ENCODE measurements at places on chromosomes 5 and 9.

DNA sequence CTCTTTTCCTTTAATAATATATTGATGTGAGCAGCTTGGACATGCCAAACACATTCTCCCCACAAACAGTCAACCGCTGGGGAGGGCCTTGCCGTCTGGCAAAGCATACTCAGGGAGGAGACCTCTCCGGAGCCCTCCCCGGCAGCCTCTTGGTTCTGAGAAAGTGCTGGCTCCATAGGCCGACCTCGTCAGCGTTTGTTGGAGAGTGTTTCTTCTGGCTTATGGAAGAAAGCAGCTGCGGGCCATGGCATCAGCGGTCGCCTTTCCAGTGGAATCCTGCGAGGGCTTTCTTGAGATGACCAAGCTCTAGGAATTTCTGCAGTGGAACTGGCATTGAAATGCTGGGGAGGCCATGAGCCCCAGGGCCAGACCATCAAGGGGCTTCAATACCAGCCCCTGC, 405.7 kb upstream of the IRX4 start:
- DNase-seq, result no peak

- no peak for DNase-seq
Observed at GRCh38 chr5:152527358-152528052, 122.4 kb upstream of the NMUR2 start.

DNA sequence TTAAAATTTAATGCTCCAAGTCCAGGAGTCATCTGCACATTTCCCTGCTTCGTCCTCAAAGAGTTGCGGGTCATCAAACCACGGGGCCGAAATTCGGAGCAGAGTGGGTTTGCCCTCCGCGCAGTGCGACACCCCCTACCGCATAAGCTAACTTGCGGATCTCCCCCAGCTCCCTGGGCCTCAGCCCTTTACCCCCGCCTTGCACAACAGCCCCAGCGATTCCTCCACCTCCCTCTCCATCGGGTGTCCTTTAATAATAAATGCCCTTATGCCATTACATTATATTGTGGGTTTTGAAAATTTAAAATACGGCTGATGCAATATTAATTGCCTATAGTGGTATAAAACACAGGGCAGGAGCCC, 3.9 kb downstream of the POU4F3 start:
- no peak for DNase-seq

DNA sequence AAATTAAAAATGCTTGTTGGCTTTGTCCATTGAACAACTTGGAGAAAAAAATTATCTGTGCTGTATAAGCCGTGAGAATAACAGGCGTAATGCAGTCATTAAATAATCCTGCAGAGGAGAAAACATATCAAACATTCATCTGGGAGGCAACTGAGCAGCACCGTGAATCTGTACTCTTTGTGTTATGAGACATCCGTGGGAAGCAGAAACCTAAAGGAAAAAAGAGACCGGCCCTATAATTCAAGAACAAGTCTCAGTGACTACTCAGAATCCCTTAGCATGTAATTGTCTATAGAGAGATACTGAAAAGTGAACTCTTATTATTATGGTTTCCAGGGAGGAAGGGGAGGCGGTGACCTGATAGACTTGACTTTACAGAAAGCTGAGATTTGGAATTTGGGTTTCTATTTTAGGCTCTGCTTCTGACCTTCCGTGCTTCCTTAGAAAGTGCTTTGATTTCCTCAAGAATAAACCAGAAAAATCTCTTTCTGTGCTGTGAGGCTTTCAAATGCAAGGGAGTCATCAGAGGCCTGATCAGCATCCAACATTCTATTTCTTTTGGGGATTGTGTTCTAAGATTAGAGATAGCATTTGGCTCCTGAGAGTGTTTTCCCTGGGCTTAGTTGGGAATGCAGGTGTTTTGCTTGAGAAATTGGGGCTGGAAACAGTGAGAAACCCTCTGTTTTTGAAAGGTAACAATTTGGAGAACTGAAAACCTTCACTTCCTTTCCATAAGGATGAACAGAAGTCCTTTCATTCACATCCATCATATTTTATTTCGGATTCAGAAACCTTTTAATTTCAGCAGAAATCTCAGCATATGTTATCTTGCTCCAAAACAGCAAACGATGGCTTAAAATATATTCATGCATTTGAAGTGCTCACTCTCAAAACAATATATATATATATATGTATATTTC, 296.7 kb downstream of the CSNK1G3 start:
- no peak for DNase-seq

DNA sequence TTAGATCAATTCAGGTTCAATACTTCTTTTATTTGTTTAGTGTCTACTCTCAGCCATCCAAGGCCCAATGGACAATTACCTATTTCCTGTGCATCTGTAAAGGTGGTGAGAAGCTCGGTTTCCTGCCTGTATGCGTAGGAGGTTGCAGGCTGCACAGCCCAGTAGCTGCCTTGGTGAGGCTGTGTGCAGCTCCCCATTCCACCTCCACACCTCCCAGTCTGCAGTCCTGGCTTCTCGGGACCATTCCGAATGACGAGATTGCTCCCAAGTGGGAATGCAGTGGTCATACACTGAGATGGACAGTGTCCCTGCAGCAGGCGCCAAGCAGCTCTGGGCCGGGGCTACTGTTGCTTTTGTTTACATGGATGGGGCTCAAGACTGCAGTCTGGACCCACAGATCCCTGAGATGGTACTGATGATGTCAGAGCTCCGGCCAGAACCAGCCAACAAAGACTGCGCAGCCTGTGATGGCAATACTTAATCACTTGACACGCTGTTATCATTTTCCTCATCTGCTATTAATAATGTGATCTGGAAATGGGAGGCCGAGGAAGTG, 206.1 kb upstream of the IRX1 start:
- DNase-seq, result no peak

DNA sequence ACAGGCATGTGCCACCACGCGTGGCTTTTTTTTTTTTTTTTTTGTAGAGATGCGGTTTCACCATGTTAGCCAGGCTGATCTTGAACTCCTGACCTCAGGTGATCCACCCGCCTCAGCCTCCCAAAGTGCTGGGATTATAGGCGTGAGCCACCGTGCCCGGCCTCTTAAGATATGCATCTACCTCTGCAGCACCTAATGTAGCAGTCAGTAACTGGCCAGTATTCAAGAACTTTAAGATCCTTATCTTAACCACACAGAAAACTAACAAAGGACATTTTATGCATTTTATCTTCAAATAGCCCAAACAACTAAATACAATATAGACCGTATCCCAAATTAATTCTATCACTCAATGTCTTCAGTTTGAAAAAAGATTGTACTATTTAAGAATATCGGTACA, 618.7 kb downstream of the TLE1 start:
- no peak for DNase-seq

DNA sequence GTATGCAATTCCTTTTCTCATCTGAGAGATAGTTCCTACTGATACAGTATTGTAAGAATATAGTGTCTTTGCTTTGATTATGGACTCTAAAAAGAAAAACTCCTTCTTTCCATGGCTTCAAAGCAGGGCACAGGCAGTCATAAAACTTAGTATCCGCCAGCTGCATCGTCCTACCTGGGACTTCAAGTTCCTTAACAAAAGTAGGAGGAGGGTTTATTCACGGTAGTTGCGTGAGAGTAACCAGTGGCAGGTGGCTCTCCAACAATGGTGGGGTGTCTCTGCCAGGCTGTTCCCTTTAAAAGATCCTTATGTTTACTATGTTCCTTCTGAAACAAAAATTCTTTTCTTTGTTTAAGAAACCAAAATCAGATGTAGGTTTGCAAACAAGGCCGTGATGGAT, 173.5 kb upstream of the DMAC1 start:
- no peak for DNase-seq

GRCh38 chr5:92849756-92850155, 731.3 kb downstream of the NR2F1-AS1 start:
- DNase-seq, result no peak

DNA sequence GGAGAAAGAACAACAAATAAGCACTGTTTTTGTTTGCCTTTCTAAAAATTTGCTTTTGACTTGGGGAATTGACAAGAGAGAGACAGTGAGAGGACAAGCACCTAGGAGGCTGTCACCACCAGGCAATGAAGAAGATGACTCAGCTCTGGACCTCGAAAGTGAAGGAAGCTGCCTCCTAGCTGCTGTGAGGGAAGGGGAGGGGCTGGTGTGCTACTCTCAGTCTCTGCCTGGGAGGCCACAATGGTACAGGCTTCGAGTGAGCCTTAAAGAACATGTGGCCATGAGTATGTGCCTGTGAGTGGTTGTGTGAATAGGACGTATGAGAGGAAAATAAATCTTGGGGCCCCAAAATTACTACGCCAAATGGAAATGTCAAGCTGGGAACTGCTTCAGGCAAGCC, 7.1 kb upstream of the PLK2 start:
- peak; percentile 3 for DNase-seq

GRCh38 chr5:37849641-37850040, 9.8 kb upstream of the GDNF start:
- no peak for DNase-seq

DNA sequence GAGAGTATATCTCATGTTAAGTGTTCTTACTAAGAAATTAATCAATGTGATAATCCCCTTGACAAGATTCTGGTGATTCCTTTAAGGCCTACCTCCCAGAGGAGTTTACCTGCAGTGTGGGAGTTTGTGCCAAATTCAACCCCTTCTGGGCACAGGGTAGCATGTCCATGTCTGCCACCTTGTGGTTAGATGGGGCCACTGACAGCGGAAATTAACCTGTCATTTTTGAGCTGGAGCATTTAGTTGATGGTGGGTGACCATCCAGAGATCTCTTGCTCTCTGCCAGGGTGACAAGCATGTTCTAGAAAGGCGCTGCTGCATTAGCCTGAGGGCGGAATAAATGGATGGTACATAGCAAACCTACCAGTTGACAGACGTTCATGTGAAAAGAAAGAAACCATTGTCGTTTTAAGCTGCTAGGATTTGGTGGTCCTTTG, 132.2 kb downstream of the FBXO4 start:
- no peak for DNase-seq

DNA sequence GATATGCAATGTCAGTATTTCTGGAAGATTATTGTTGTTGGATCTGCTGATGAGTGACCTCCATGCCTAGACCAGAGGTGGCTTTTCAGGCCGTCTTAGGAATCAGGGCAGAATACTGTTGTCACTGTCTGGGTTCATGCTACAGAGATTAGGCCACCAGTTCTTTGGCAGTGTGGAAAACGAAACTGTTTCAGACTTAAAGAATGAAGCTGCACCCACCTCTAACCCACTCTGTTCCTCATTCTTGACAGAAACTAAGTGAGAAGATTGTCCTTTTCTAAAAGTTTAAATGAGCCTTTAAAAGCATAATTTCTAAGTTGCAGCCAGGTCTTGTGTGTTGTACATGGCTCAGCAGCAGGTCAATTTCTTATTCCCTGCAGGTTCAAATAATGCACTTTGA, 444.3 kb downstream of the ENC1 start:
- DNase-seq, result no peak

DNA sequence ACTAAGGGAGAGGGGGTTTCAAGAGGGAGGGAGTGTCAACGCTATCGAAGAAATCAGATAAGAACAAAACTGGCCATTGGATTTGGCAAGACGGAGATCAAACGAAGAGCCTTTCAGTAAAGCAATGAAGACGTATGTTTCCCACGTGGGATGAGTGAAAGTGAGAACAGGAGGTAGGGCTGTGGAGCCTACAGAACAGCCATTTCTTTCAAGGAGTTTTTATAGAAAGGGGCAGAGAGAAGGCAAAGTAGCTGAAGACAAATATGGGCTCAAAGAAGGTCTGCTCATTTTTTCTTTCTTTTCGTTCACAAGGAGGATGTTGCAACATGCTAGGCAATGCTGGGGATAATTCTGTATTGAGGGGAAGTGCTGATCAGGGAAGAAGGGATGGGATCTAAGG, 98.3 kb downstream of the SUSD1 start:
- DNase-seq, result no peak

DNA sequence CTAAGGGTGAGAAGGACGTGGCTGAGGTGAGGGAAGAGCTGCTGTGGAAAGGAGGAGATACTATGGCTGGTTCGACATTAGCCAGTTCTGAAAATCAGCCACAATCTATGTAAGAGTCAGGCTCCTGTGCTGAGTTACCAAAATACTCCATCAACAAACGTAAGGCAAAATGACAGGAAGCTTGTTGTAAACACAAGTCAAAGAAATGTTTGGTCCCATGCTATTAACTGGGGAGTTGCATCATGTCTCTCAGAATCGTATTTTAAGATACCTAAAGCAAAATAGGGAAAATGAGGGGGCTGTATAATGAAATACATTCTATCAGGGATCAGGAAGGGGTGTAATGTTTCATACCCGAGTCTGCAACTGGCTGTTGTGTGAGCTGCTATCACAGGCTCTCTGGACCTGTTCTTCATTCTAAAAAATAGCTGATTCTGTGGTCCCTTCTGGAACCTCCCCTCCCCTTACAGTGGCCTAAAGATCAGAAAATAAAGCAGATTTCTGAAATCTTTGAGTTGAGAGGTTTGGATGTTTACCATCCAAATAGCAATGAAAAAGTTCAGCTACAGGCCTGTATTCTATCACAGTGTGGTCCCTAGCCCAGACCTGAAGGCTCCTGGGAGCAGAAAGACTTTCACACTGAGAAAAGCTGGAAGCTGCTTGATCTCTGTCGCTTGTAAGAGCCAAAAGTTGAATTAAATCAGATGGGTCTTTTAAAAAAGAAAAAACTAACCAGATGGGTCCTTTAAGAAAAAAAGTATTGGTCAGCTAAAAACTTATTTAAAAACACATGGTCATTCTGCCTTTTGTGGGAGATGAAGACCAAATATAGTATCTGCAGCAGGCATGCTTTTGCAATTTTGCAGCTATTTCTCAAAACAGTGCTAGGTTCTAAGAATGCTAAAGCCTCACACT, 97.8 kb upstream of the SMC5 start:
- DNase-seq, result no peak

- DNase-seq, result no peak
Observed at GRCh38 chr5:132087176-132087575, 13.6 kb downstream of the CSF2 start.

- no peak for DNase-seq
Observed at GRCh38 chr9:109320331-109320741, 523 bp downstream of the EPB41L4B start.
